ENCODE measurements at places on chromosomes 12 and 14.
A peak's percentile ranks its signal among the peaks of the same experiment; 100 is the strongest.

DNA sequence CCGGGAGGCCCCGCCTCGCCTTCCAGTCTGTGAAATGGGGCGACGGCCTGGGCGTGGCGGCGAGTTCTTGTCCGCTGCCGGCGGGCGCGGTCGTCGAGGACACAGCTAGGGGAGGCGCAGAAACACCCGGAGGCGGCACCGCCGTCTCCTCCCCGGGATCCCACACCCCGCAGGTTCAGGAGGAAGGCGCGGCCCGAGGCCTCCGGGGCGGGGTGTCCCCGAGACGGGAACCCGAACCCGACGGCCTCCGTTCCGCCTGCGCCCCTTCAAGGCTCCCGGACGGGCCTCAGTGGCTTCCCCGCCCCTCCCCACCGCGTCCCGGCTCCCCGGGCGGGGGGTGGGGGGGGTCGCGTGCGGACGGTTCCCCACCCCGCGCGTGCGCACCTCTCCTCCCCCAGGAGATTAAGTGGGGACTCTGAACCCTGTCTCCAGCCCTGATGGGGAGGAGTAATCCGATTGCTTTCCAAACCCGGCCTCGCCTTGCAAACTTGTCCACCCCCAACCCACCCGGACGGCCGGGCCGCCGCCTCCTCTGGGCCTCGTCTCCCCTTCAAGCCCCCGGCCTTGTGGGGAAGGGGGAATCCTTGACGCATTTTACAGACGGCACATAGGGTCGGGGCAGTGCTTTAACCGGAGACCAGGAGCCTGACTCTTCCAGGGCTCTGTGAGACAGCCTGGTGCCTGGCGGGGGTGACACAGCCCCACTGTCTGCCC is 35.3 kb upstream of the ANKRD9 start:
- DNase-seq, result no peak

DNA sequence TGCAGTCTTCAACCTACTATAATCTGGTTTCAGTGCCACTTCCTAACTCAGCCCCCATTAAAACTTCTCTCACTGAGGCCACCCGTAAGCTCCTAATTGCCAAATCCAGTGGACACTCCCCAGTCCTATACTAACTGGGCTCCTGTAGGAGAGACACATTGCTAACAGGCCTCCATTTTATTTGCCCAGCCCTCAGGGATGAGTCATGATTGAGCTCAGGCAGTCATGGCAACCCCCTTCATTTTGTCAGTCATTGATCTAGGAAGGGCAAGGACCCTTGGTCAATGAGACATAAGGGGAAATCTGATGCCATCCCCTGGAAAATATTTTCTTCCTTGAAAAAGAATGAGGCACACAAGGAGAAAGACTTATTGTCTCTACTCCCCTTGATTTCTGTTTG is 70.1 kb upstream of the HIF1A start:
- no peak for DNase-seq

DNA sequence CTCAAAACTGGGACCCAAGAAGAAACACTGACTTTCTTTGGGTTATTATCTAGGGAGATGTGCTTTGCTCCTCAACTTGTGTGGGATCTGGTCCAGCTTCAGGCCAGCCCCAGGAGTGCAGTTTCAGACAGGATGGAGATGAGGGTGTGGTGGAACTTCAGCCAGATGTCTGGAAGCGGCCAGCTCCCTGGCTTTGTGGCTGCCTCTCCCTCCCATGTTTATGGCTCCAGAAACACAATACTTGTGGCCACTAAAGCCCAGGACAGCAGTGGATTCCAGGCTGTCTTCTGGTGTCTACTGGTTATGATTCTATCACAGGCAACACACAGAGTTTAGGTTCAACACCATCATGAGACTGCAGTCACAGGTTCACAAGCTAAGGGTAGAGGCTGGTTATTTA is 44.2 kb upstream of the EMP1 start:
- DNase-seq, result no peak

GRCh38 chr12:30794591-30795409 is 40.0 kb upstream of the CAPRIN2 start:
- no peak for DNase-seq

DNA sequence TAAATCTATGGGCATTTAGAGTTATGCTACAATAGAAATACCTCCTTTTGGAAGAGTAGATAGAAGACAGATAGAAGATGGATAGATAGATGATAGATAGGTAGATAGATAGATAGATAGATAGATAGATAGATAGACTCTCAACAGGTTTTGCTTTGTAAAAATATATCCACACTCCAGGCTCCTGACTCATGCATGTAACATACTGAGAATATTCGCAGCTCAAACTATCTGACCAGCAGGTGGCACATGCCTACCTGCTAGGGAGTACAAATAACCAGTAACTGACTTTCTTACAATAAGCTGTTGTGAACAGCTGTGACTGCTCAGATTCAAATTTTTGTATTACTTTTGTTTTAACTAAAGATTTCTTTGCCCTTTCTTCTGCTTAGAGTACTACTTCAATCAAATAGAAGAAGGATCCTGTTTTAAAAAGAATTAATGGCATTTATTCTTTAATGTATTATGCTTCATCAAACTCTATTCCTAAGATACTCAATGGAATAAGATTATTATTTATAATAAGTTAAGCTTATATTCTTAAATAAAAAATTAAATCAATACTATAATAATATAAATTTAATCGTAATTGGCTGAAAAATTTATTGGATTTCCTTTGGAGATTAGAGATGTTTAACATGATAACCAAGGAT is 15.8 kb upstream of the CPNE8 start:
- no peak for DNase-seq

DNA sequence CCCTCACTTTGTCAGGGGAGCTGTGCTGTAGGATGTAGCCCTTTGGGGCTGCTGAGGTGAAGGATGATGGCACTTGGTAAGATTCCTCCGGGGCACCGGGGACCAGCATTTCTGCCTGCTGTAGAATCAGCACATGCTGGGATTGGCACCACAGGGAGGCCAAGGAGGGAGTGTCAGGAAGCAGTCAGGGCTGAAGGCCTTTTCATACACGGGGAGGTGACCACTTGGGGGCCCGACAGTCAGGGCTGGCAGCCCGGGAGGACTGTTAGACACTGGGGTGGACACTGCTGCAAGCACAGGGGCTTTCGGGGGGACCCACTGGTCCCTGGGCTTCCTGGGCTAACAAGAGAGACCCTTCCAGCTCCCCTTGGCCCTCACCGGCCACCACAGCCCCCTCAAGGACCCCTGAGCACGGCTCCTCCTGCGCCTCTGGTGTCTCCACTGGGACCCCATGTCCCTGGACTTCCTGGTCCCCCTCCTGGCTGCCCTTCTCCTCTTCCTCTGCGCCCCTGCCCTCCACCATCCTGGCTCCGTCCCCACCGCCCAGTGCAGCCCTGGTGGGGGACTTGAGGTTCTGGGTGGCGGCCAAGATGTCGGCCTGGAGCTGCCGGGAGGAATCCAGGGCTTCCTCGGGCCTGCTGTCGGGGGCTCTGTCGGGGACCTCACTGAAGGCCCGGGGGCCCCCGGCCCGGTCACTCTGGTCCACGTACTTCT is 6.5 kb downstream of the TMEM119 start:
- no peak for DNase-seq

DNA sequence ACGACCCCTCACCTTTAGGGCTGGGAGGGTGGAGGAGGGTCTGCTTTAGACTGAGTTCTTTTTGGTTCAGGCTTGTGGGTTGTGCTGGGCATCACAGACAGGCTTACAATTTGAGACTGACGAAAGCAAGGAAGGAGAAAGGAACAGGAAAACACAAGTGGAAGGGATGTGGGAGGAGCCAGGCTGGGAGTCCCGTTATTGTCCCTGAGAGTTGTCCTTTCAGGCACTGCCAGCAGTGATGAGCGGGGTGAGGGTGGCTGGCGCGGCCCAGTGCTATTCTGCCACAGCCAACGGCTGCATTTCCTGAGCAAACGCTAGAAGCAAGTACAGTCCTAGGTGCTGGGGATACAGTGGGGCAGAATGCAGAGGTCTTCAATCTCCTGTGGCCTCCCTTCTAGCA is 29.2 kb upstream of the TSPAN9 start:
- DNase-seq, result no peak

- DNase-seq, result peak; percentile 35
Observed at GRCh38 chr12:67649570-67650387, 1.2 kb downstream of the DYRK2 start.

DNA sequence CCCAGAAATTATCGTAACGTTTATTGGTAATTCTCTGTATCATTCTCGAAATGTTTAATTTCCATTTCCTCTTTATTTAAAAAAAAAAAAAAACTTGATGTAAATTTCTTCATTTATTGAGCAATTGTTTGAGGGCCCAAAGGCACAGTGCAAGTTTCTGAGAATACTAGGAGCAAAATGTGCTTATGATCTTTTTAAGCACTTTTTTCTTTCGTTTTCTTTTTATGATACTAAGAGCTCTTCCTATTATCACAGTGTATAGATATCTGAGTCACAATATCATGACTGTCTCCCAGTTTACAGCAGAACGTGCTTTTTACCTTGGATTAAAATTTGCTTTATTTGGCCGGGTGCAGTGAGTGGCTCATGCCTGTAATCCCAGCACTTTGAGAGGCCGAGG is 5.6 kb downstream of the ATP2A2 start:
- no peak for DNase-seq

DNA sequence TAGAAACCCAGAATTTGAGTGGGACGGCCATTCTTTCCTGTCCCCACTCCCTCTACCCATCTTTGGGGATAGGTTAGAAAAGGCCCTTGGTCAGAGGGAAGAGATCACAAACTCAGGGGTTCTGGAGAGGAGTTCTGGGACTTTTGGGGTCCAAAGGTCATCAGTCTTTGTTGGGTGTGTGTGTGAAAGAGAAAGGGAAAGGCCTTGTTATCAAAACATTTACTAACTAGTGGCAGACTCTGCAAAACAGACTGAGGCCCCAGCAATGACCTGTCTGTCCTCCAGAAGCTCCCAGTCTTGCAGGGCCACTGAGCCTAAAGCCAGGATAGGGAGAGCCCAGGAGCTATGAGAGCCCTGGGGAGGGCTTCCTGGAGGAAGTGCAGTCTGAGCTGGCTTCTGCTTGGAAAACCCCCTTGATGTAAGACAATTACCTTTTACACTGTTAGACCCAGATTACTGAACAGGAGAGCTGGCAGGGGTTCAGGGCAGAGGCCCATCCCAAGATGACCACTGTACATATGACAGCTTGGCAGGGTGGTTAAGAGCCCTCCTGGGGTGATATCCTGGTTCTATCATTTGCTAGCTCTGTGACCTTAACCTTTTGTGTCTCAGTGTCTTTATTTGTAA is 429.1 kb upstream of the CCDC196 start:
- no peak for DNase-seq

- no peak for DNase-seq
Observed at GRCh38 chr12:120666571-120667390, 20.2 kb upstream of the MLEC start.

GRCh38 chr14:64860039-64860438 is 19.7 kb downstream of the SPTB start:
- DNase-seq, result no peak

DNA sequence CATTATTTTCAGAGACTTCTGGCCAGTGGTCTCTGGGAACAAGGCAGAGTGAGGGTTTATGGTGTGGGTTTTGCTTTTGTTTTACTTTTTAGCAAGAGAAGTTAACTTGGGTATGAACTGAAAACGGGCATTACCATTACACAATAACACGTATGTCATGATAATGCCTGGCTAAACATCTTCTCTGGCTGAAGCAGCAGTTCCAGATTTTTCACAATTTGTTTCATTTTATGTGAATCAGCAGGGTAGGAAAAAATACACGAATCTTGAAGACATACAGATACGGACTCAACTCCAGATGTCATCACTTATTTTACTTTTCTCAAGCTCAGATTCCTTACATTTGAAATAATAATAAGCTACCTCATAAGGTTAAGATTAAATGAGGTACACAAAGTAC is 2.5 kb upstream of the PCNX4 start:
- no peak for DNase-seq

- DNase-seq, result no peak
Observed at GRCh38 chr14:24941719-24942118, 108.2 kb downstream of the STXBP6 start.
